Activated CD4-positive, alpha-beta T cell treated with anti-CD3 and anti-CD28 coated beads, Interleukin-2, amount 10 ng/mL, durations not matched to agents 7 days and 5 days (primary cell): ENCODE measurements at places on chromosomes 16 and 17. TPM values are rescaled to one million over a fixed set of nuclear protein-coding genes. Genes with fewer than 3 reads are reported as not detected.
A peak's percentile ranks its signal among the peaks of the same experiment; 100 is the strongest.

PRSS21 gene
- total RNA-seq = 0.67 TPM

GRCh38 chr17:49891271-49891670 is 43.4 kb upstream of the TAC4 start:
- no peaks in the 10 kb centered on the region for H3K36me3 ChIP-seq
- no peak overlapping the region for H3K27ac ChIP-seq
- H3K4me1 ChIP-seq = no peaks in the 10 kb centered on the region

GRCh38 chr16:65867276-65867960 is 499.1 kb upstream of the CDH5 start:
- DNase-seq = no peak
- no peak overlapping the region for H3K4me3 ChIP-seq
- H3K36me3 ChIP-seq = no peaks in the 10 kb centered on the region
- H3K27me3 ChIP-seq = no peaks in the 10 kb centered on the region
- H3K27ac ChIP-seq = no peak overlapping the region

- no peaks in the 10 kb centered on the region for H3K27me3 ChIP-seq
- peaks cover 40% of the 10 kb centered on the region for H3K4me1 ChIP-seq
- peak overlapping the region; percentile 9 for H3K27ac ChIP-seq
- peaks cover 20% of the 10 kb centered on the region for H3K36me3 ChIP-seq
- no peak for DNase-seq
- H3K4me3 ChIP-seq = no peak overlapping the region
Measured at GRCh38 chr16:37511-37910, 15.9 kb downstream of the POLR3K start.

DNA sequence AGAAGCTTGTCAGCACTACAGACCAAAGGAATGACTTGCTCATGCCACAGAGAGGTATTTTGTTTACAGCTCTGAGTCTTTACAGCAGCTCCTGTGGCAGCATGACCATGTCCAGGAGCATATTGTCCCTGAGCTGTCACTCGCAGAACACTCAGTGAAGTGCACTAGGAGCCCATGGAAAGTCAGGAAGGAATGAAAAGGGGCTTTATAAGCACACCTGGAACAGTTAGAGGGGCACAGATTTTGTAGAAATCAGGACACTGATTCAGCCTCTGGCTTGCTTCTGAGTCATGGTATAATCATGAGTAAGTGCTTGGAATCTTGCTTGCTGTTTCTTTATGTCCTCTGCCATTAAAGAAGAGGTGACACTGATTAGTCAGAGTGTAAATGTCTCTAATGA is 41.0 kb downstream of the TADA2A start:
- no peak for DNase-seq
- no peak overlapping the region for H3K4me3 ChIP-seq
- H3K4me1 ChIP-seq = no peaks in the 10 kb centered on the region
- H3K27me3 ChIP-seq = no peaks in the 10 kb centered on the region
- no peak overlapping the region for H3K27ac ChIP-seq

SLC38A8 gene
- not detected for total RNA-seq

XYLT1 gene
- total RNA-seq = 50.1 TPM

GRCh38 chr16:81786868-81787267 is 7.8 kb downstream of the PLCG2 start:
- no peaks in the 10 kb centered on the region for H3K4me1 ChIP-seq
- no peak overlapping the region for H3K27ac ChIP-seq
- no peaks in the 10 kb centered on the region for H3K36me3 ChIP-seq

- no peak overlapping the region for H3K4me3 ChIP-seq
- H3K27me3 ChIP-seq = no peaks in the 10 kb centered on the region
- H3K4me1 ChIP-seq = peaks cover 5% of the 10 kb centered on the region
- no peak overlapping the region for H3K27ac ChIP-seq
- no peak for DNase-seq
Measured at GRCh38 chr16:89136931-89137330, 34.6 kb upstream of the CDH15 start.
